ENCODE measurements at places on chromosomes 3 and 15.

- DNase-seq = no peak
Measured at GRCh38 chr3:156558389-156558788, 3.5 kb upstream of the SSR3 start.

- DNase-seq = no peak
Measured at GRCh38 chr3:13077431-13078162, 4.4 kb upstream of the IQSEC1 start.

GRCh38 chr3:155594526-155595187 lies 150.2 kb downstream of the PLCH1 start:
- DNase-seq = no peak

- DNase-seq = peak; percentile 81
Measured at GRCh38 chr3:69791106-69791505, 51.8 kb downstream of the MITF start.

- DNase-seq = no peak
Measured at GRCh38 chr3:194554473-194555123, 67.8 kb upstream of the ATP13A3 start.

DNA sequence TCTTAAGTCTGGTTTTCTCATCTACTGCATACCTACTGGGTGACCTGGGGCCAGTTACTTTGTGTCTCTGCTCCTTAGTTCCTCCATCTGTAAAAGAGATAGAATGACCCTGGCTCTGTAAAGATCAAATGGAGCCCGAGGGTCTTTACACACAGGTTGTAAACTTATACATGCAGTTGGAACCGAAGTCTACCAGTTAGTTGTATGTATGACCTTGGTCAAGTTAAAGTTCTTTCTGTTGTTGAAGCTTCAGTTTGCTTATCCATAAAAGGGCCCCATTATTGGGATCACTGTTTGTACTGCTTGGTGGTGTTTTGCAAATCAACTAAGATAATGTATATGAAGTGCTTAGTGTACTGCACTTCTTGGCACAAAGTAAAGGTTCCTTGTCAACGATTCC lies 186.9 kb downstream of the PTPRG start:
- no peak for DNase-seq

GRCh38 chr3:72439321-72440183 lies 408.7 kb downstream of the SHQ1 start:
- no peak for DNase-seq

GRCh38 chr3:122688996-122689395 lies 8.4 kb downstream of the PARP14 start:
- DNase-seq = no peak

- no peak for DNase-seq
Measured at GRCh38 chr15:89805241-89806209, 9.1 kb downstream of the ANPEP start.

GRCh38 chr3:192494174-192494573 lies 233.2 kb downstream of the FGF12 start:
- no peak for DNase-seq

DNA sequence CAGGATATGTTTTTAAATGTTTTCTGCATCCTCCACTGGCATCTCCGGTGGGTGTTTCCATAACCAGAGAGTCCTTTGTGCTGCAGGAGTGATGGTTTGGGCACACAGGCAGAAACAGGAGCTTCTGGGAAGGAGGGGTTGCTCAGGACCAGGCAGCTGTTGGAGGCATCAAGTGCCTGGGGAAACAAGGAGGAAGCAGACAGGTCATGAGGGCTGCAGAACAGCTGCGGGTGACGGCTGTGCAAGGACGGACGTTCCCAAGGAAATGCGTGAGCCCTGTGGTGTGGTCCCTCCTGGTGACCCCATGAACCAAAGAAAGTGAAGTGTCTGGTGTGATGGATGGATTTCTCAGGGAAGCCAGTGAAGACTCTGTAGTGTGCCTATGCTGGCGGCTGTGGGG lies 61.2 kb upstream of the TNFAIP8L3 start:
- no peak for DNase-seq

DNA sequence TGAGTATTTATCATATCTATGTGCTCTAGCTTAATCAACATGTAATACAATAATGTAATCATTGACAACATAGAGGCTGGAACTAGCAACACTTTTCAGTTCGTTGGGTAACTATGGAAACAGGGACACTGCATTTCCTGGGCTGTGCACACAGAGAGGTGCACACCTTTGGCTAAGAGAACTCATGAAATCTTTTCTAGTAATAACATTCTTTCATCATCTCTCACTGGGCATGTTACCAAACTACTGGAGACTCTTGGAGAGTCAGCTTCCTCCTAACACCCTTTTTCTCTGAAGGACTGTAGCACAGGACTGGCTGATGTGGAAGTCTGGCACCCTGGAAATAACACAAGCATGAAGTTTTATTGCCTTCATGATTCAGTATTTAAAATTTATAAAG lies 135.6 kb downstream of the KCNMB2 start:
- peak; percentile 53 for DNase-seq

DNA sequence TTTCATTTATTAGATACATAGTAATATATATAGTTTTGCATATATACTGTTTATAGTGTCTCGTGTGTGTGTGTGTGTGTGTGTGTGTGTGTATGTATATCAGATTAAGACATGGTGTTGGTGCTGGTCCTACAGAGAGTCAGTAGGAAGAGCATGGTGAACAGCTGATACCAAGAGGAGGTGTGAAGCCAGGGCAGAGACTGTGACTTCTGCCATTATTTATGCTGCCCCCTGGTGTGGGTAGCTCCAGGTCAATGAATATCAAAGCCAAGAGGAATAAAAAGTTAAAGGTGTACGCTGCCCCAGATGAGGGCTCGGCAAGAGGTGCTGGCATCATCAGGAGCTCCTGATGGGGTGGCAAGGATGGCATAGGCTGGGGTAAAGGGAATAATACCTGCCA lies 299.5 kb upstream of the RASGRP1 start:
- DNase-seq = no peak

- DNase-seq = no peak
Measured at GRCh38 chr3:16687221-16687620, 82.0 kb upstream of the DAZL start.

- no peak for DNase-seq
Measured at GRCh38 chr3:53845881-53846133, 412 bp downstream of the CHDH start.

DNA sequence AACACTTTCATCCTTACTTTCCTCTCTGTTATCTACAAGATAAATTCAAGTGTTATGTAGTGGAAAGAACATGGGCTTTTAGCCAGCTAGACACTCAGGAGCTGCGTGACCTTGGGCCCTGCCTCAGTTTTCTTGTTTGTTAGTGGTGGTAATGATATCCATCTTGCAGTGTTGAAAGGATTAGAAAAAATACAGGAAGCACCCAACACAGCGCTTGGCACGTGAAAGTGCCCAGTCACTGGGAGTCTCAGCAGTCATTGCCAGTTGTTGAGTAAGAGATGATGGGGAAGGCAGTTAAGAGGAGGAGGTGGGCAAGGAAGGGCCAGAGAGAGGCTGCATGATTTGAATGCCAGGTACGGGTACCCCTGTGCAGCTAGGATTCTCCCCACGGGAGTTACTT lies 5.3 kb downstream of the PDIA5 start:
- DNase-seq = no peak

DNA sequence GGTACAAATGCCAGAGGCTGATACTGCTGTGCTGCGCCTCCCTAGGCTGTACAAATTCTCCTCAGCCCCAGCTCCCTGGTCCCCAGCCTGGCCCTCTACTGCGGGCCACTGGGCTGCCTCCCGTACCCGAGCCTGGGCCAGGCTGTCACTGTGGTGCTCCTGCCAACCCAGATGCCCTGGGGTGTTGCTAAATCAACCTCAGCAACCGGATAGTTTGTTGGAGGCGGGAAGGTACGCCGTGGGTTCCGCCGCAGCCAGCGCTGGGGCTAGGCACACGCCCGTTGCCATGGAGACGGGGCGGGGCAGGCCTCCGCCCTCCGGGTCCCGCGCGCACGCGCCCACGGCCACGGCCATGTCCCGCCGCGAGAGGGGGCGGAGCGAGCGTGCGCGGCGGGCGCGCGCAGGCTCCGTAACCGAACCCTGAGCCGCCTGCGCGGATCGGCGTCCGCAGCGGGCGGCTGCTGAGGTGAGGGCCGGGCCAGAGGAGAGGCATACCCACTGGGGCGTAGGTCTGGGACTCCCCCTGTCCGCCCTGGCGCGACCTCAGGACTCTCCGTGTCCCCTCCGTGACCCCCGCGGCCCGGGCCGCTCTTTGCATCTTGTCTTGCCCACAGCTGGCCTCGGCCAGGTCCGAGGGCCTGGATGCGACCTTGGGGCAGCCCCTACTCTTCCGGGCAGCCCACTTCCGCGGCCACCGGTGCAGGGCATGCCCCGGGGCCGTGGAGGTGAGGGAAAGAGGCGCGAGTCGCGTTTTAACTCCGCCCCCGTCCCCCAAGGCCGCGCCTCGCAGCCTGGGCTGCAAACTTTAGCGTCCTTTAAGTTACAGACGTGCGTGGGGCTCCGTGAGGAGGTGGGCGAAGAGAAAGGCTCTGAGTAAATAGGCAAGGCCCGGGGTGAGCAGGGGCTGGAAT lies at the start of gene TEX264:
Gene TEX264 (plus strand): TSS at position 430 of the 911 bp plus-strand sequence. CDS start 3,053 bp downstream, outside the sequence.
- DNase-seq = peak; percentile 30

- DNase-seq = no peak
Measured at GRCh38 chr3:46889381-46890110, 12.0 kb downstream of the PTH1R start.
